ENCODE measurements at places on chromosomes 7 and 10.
A peak's percentile ranks its signal among the peaks of the same experiment; 100 is the strongest.

- DNase-seq: no peak
Observed at GRCh38 chr10:11560076-11560709, 51.3 kb downstream of the USP6NL start.

- DNase-seq: no peak
Observed at GRCh38 chr7:135877805-135878204, 99.4 kb downstream of the MTPN start.

DNA sequence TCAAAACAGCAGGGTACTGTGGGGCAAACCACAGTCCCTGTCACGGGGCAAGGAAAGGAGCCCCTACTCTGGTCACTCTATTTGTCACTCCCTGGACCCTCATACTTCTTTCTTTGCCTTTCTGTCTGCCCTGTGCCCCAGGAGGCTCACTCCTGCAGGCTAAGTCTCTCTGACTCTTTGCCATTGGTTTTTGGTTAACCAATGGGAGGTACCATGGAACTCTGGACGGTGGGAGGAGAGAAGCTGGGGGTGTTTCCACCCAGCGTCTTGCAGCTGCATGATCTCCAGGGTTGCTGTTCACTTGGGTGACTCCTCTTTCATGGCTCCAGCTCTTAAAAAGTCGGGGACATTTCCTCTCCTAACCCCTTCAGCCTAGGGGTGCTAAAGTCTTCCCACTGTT, 15.4 kb upstream of the EIF5AL1 start:
- no peak for DNase-seq

- peak; percentile 70 for DNase-seq
Observed at GRCh38 chr10:118042336-118042735, 4.4 kb downstream of the RAB11FIP2 start.

GRCh38 chr7:140358024-140358411, 40.3 kb downstream of the SLC37A3 start:
- DNase-seq: no peak

GRCh38 chr7:36747280-36748016, 23.2 kb upstream of the AOAH start:
- DNase-seq: no peak

DNA sequence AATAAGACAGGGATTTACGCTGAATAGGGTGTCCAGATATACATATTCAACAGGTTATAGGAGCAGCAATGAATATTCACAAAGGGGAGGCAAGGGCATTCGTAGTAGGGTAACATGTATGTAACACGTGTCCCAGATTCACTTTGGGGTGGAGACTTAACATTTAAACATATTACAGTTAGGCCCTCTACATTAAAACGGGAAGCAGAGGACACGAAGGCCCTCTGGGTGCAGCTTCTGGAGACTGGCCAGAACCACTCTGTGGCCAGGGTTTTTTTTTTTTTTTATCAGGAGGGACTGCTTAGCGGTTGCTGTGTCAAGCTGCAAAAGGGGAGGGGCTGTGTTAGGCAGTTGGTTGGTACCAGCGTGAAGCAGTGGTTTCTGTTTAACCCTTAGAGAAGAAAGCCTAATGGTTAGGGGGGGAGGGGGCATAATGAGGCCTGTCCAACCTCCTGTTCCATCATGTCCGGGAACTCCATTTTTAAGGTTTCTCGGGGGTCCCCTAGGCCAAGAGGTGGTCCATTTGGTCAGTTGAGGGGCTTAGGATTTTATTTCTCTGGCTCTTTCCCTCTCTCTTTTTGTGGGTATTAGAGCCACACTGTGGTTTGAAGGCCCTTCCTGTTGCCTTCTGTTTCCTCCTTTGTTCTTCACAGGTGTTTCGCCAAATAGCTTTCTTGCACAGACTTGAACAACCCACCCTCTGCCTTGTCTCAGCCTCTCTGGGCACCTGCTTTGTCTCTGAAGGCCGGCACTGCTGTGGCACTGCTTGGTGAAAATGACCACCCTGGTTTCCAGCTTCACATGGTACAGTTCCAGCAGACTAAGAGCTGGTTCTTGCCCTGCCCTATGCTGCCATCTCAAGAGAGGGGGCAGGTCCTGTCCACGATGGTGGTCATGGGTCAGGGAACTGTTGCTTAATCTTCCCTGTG, 26.4 kb downstream of the PRF1 start:
- peak; percentile 97 for DNase-seq

DNA sequence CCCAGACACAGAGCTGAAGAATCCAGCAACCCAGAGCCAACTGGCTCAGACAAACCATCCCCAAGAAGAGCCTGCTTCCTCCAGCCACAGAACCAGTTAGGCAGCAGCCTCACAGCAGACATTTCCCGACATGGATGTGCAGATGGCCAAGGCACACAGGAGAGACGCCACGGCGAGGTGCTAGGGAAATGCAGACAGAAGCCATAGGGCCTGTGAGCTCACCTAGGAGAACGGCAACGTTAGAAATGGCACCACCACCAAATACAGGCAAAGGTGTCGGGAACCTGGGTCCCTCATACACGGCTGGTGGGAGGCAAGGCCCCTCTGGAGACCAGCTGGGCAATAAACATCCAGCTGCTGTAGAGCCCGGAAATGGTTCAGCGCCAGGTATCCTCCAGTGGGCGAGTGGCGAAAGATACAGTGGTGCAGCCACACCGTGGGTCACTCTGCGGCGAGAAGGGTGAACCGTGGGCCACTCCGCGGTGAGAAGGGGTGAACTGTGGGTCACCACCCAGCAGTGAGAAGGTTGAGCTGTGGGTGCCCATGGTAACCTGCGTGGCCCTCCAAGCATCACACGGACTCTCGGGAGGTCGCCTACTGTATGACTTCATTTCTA, 31.2 kb downstream of the JAKMIP3 start:
- DNase-seq: no peak

DNA sequence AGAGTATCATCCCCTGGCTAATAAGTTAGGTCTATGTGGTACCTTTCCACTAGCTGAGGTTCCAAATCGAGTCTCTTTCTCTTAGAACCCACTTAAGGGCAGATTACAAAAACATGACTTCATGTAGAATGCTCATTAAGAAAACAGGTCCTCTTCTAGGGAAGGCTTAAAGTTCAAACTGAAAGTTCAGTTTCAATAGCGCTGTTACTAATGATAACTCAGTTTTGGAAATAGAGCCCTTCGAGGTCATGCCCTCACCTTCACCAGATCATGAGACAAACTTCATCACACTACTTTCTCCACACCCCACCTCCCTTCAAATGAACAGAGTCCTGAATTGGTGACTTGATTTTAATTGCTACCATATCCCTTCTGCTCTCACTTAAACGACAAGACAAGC, 26.2 kb downstream of the HGF start:
- no peak for DNase-seq

DNA sequence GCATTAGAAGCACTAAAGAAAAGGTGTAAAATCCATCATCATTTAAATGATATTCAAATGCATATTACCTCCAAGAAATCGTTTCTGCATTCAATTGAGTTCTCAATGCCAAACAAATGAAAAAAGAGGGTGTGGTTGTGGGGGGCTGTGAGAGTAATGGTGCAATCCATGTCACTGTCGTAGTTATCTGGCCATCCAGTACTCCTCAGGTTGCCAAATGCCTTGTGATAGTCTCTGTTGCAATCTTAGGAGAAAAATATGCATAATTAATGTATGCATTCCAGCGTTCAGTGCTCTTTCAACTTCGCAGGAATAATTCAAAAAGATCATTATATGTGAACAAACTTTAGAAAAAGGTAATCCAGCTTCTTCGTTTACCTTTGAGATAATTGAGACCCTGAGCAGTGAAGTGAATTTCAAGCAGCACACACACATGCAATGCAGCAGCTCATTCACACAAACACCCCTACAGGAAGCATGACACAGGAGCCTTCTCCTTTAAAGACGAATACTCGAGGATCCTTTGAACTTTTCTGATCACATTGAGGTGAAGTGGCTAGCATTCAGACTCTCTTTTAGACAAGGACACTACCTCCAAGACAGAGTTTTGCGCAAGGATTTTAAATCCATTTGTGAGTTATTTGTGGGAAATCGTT, 73.4 kb downstream of the OR13A1 start:
- no peak for DNase-seq

- peak; percentile 70 for DNase-seq
Observed at GRCh38 chr10:73096041-73096448, 621 bp downstream of the P4HA1 start.

GRCh38 chr10:37857287-37858211, at the start of gene ZNF248:
Gene ZNF248 (minus strand): TSS chr10:37857610. CDS start chr10:37856310, 1,300 bp downstream.
- peak; percentile 95 for DNase-seq

GRCh38 chr10:86658261-86658741, 4.0 kb downstream of the OPN4 start:
- no peak for DNase-seq

- no peak for DNase-seq
Observed at GRCh38 chr7:26670290-26670689, 194.1 kb downstream of the SKAP2 start.

GRCh38 chr10:27019827-27020226, 80.5 kb downstream of the ANKRD26 start:
- DNase-seq: no peak

DNA sequence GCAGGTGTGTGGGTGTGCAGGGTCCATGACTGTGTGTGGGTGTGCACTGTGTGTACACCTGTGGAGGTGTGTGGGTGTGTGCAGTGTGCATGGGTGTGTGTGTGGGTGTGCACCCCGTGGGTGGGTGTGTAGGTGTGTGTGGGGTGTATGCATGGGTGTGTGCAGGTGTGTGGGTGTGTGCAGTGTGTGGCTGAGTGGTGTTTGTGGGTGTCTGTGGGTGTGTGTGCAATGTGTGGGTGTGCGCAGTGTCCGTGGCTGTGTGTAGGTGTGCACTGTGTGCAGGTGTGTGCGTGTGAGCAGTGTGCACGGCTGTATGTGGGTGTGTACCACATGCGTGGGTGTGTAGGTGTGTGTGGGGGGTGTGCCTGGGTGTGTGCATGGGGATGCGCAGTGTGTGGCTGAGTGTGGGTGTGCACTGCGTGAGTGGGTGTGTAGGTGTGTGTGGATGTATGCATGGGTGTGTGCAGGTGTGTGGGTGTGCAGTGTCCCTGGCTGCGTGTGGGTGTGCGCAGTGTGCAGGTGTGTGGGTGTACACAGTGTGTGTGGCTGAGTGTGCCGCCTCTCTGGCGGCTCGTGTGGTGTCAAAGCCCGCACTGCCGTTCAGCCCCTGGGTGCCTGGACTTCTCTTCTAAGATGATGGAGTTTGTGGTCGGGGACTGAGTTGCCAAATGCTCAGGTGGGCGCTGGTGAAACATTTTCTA, 208.3 kb downstream of the DNAJB6 start:
- no peak for DNase-seq

DNA sequence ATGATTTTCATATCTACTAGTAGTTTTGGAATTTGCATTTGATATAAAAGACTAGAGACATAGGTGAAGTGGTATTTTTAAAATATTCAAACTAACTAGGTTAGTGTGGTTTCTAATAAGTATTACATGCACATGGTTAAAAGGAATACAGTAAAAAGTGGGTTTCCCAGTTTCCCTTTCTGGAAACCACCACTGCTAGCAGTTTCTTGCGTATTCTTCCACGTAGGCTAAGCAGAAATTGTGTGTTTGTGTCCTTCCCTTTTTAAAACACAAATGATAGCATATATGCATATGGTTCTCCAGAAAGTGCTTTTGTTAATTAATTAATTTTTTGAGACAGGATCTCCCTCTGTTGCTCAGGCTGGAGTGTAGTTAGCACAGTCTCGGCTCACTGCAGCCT, 15.4 kb downstream of the NRF1 start:
- DNase-seq: no peak

DNA sequence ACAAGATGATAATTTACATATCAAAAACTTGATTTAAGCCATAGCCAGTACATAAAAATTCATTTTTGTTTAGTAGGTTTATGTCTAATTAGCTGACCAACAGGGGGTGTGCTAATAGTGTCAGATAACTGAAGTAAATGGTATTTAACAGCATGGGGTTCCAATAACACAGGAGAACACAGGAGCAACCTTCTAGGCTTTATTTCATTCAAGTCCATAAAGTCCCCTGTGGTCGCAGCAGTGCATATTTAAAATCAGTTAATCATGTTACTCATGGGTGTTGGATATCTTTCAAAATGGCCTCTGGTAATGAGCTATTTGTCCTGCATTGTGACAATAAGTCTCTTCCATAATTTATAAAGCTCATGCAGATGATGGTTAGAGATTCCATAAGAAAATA, 238.6 kb downstream of the CNTNAP2 start:
- no peak for DNase-seq

DNA sequence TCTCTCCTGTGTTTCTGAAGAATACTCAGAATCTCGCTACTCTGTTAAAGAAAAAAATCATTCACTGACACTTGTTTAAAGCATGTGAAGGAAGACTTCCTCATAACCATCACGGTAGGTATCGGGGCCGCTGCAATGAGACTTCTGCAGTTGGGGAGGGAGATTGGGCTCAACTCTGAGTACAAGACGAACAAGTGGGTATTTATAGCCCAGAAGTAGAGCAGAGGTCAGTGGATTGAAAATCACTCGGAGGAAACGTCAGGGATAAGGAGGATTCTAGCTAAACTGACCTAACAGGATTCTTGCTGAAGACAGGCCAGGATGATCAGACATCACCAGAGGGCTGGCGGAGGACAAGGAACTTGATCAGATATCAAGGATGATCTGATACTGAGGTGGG, 33.3 kb downstream of the ITPRIP start:
- DNase-seq: no peak

GRCh38 chr7:37007691-37008090, 283.4 kb upstream of the AOAH start:
- no peak for DNase-seq

DNA sequence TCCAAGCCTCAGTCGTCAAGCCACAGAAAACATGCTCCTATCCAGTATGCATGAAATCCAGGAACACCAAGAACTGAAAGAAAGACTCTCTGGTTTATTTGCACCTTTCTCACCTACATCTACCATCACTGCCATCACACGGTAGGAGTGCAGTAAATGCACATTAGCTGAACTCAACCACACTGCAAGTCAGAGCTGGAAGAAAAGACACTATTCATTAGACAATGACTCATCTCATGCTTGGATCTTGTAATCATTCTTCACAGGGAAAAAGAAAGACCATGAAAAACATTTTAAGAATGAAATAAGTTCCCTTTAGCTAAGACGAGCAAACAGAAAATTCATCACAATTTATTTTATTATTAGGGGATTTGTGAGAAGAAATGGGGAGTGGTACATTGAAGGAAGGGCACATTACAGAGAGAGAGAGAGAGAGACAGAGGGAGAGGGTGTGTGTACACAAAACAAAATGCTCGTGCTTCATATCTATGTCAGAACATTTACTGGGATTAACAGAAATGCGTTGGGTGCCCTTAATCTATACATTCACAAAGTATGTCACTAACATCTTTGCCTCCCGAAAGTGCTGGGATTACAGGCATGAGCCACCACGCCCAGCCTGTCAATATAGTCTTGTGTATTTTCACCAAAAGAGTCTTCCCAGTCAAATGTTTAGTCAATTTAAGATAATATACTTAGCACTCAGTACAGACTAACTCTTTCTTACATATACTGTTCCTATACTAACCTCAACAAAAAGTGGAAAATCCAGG, 324.9 kb downstream of the PARD3 start:
- DNase-seq: no peak

DNA sequence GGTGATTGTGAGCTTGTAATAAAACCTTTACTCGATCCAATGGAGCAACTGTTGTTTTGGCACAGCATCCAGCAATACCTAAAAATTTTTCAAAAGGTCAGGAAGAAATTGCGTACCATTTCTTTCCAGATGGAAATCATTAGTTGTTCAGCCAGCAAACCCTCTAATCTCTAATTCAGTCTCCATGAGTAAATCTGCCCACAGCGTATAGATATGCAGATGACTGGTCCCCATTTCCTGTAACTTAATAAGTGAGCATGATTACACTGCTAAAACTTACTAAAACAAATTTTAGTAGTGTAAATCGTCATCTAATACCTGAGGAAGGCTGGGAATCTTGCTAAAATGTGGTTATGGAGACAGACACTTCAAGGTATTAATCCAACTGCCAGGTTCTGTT, 10.6 kb downstream of the SLC25A16 start:
- DNase-seq: no peak
